ENCODE measurements at places on chromosomes 7 and 10.

GRCh38 chr10:93357680-93358079 is 124.5 kb downstream of the MYOF start:
- DNase-seq, result no peak

DNA sequence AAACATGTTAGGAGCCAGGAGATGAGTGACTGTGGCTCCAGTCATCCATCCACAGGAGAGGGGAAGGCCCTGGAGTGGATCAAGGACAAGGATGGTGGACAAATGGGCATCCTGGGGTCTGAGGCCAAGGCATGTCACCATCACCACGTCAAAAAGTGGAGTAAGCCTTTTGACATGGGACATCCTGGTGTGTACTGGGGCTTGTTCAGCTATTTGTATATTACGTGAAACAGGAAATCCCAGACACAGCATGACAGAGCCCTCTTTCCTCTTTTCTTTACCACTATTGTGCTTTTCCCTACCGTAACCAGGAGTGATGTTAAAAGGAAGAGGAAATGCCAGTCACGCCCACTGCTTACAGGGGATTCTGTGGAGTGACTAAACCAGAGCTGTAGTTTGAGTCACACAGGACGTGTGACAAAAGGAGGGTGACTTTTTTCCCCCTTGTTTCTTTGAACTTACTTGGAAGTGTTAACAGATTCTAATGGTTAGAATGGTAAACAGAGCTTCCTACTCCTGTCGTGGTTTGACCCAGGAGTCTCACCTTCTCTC is 15.4 kb downstream of the ACSL5 start:
- peak; percentile 56 for DNase-seq

- peak; percentile 88 for DNase-seq
These were observed 33.3 kb upstream of the TES start for GRCh38 chr7:116177009-116177408.

- no peak for DNase-seq
These were observed 147.9 kb downstream of the CPEB3 start for GRCh38 chr10:92142949-92143348.

GRCh38 chr7:91165846-91166230 is 98.4 kb upstream of the FZD1 start:
- no peak for DNase-seq

GRCh38 chr7:90461219-90461618 is 8.2 kb upstream of the PTTG1IP2 start:
- no peak for DNase-seq

- peak; percentile 45 for DNase-seq
These were observed 1.1 kb downstream of the FKBP9 start for GRCh38 chr7:32958046-32959025.

GRCh38 chr7:42940985-42941847 is 9.0 kb downstream of the MRPL32 start:
- DNase-seq, result peak; percentile 84

DNA sequence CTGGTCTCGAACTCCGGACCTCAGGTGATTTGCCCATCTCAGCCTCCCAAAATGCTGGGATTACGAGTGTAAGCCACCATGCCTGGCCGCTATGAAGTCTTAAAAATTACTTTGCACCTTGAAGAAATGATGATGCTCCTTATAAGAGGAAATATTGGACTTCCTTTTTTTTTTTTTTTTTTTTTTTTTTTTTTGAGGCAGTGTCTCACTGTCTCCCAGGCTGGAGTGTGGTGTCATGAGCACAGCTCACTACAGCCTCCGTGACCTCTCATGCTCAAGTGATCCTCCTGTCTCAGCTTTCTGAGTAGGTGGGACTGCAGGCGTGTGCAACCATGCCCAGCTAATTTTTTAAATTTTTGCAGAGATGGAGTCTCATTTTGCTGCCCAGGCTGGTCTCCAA is 65.3 kb downstream of the KMT2E start:
- DNase-seq, result no peak

DNA sequence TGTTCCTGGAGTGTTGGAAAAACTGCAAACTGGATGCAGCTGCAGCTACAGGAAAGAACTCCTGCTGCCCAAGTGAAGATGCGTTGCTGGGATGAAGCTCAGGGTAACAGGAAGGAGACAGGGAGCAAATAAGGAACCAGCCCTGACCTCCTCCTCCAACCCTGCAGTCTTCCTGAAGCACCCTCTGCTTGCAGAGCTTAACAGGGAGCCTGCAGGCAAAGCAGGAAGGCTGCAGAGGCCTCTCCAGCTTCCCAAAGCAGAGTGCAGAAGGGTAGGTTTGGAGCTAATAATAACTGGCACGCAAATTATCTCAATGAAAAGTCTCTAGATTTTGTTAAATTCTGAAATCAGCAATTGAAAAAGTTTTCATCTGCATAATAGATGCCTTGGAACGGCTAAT is 92.5 kb downstream of the SORCS1 start:
- DNase-seq, result no peak

GRCh38 chr7:47482013-47482875 is 99.7 kb downstream of the TNS3 start:
- peak; percentile 96 for DNase-seq

GRCh38 chr10:118276204-118276603 is 65.9 kb downstream of the FAM204A start:
- DNase-seq, result no peak

GRCh38 chr10:18293536-18294510 is 153.6 kb downstream of the CACNB2 start:
- DNase-seq, result no peak

DNA sequence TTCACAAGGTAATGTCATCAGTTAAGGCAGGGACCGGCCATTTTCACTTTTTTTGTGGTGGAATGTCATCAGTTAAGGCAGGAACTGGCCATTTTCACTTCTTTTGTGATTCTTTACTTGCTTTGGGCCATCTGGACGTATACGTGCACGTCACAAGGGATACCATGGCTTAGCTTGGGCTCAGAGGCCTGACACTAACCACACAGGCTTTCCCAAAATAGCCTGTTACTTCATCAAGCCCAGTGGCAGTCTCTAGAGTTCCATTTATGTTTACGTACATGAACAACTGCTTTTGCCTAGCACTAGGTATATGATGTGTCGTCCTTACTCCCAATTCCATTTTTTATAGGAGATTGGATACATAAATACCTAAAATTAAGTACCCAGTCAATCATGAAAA is 237.9 kb downstream of the C7orf25 start:
- DNase-seq, result no peak

- peak; percentile 52 for DNase-seq
These were observed 113.2 kb upstream of the RHEB start for GRCh38 chr7:151632750-151633515.

DNA sequence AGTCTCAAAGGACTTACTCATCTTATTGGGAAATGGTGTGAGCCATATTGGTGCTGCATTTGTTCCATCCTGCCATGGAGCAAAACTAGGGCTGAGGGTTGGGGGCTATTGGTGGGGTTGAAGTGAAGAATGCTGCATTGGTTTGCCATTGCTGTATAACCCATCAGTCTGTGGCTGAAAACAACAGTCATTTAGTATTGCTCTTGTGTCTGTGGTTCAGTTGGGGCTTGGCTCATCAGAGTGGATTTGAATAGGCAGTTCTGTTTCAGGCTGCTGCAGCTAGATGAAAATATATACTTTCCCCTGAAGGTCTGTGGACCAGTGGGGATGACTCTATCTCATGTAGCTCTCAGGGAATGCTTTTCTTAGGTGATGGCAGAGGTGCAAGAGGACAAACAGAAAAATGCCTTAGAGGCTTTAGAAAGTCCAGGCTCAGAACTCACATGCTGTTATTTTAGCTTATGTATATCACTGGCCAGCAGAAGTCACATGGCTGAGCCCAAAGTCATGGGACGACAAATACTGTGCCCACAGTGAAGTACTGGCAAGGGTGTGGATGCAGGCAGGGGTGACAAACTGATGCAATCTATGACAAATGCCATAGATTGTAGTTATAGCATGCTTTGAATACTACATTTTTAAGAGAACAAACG is 15.2 kb upstream of the EXOC6 start:
- no peak for DNase-seq

- no peak for DNase-seq
These were observed 54.7 kb downstream of the RBM20 start for GRCh38 chr10:110698782-110699201.

- DNase-seq, result no peak
These were observed 468.6 kb upstream of the COBL start for GRCh38 chr7:51785171-51785570.

GRCh38 chr7:102236592-102237287 is 49.9 kb upstream of the SH2B2 start:
- peak; percentile 39 for DNase-seq

Data from brain microvascular endothelial cell (primary cell).